Right cardiac atrium (tissue), 5 donors: ENCODE measurements at places on chromosomes 2 and 18. TPM values are rescaled to one million over a fixed set of nuclear protein-coding genes. Genes with fewer than 3 reads are reported as not detected.

GRCh38 chr2:131112529-131112928 is 7.4 kb downstream of the PLEKHB2 start:
- DNase-seq = no peak

ALKAL2 gene
- total RNA-seq = 0.79 TPM

- no peak for DNase-seq
Observed at GRCh38 chr2:146762786-146763185, 1082.0 kb upstream of the ACVR2A start.

GRCh38 chr2:20352230-20352578 is 1.6 kb upstream of the PUM2 start:
- no peak for DNase-seq

DNA sequence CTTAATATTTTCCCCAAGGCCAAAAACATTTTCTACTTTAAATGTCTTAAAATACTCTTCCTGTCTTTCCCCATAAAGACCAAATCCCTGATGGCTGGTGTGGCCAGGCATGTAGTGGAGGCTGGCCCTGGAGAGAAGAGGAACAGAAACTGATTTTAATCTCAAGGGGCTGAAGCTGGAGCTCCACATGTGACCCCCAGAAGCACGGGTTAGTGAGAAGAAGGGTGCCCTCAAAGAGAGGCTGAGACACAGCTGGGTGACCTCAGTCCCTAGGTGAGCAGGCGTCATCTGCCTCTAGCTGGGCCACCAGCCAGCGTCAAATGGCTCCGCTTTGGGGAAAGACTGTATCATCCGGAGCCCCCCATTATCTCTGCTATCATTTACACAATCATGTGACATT is 19.3 kb upstream of the TMEM18 start:
- DNase-seq = no peak

FAM124B gene
- total RNA-seq = 0.44 TPM

DNA sequence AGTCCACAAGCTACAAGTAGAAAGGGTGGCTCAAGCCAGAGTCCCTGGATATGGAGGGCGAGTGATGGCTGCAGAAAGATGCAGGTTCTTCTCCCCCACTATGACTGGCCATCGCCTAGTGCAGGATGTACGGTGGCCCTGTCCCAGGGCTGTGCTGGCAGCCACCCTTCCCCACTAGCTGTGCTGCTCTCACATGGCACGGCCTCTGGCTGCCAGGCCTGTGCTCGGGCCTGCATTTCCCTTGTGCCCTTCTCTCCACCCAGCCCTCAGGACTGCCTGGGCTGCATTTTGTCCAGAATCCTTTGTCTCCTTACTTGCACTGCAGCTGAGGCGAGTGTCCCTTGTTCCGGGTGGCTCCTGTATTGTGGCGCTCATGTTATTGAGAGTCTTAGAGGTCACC is 1.6 kb upstream of the RAMP1 start:
- no peak for DNase-seq

GRCh38 chr2:158174495-158174894 is 72.8 kb downstream of the UPP2 start:
- no peak for DNase-seq

GRCh38 chr18:74916773-74917393 is 292.1 kb downstream of the PTGR3 start:
- DNase-seq = no peak

PDE11A gene
- 0.08 TPM for total RNA-seq

GRCh38 chr2:120825370-120826259 is 89.9 kb downstream of the GLI2 start:
- peak; percentile 90 for DNase-seq

GRCh38 chr18:49023271-49023937 is 72.6 kb upstream of the SMAD7 start:
- no peak for DNase-seq

CFAP221 gene
- 2.1 TPM for total RNA-seq

GRCh38 chr2:198957181-198957580 is 500.6 kb downstream of the SATB2 start:
- DNase-seq = no peak

DNA sequence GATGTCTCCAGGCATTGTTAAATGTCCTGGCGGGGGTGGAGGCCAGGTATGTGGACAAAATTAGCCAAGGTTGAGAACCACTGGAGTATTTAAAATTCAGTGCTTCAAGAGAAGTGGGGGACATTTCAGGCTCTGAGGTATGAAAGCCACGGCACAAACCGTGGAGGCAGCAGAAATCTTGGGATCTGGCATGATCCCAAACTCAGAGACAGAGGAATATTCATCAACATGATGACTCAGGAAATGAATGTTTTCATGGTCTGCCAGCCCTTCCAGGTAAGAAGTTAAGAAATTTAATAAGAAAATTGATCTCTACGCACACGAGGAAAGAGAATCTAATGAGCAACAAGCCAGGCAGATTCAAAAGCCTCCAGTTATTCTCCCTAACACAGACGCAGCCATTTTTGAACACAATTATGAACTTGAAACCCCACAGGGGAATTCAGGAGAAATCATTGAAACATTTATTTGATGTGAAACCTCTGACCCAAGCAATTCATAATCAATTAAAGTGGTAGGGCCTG is 11.3 kb upstream of the GRP start:
- DNase-seq = no peak

GRCh38 chr2:200741468-200742202 is 70.1 kb upstream of the BZW1 start:
- peak; percentile 36 for DNase-seq

GRCh38 chr18:29147944-29148343 is 971.0 kb upstream of the CDH2 start:
- DNase-seq = no peak

GRCh38 chr18:12796448-12796847 is 87.6 kb downstream of the PTPN2 start:
- DNase-seq = no peak

DNA sequence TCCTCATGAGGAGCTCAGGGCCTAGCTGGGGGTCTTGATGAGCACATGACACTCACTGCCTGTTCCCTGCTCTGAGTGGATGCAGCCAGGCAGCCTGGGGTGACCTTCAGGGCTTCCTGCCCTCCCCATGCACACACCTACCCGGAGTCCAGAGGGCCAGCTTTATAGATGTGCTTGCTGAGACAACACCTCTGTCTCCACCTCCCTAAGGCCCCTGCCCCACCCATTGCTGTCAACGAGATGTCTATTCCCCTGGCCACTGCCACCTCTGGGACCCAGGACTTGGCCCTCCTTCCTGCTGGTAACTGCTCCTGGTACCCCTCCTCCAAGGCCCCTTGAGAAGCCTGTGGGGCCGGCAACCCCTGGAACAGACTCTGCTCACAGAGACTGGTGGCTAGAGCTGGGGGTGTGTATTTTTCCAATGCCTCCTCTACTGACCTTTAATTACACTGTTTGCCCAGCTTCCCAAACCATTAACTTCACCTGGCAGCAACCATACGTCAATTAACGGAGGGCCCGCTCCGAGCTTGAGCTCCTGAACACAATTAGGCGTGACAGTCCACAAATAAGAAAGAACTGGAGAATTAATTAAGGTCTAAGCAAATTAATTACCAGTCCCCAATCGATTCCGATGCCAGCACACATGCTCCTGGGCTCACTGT is 66.3 kb downstream of the EMX1 start:
- no peak for DNase-seq

GRCh38 chr2:161780881-161781280 is 156.7 kb downstream of the SLC4A10 start:
- DNase-seq = no peak

IL1A gene
- total RNA-seq = not detected

MRO gene
- 5.2 TPM for total RNA-seq

- no peak for DNase-seq
Observed at GRCh38 chr2:199463708-199464605, 6.2 kb upstream of the SATB2 start.

DNA sequence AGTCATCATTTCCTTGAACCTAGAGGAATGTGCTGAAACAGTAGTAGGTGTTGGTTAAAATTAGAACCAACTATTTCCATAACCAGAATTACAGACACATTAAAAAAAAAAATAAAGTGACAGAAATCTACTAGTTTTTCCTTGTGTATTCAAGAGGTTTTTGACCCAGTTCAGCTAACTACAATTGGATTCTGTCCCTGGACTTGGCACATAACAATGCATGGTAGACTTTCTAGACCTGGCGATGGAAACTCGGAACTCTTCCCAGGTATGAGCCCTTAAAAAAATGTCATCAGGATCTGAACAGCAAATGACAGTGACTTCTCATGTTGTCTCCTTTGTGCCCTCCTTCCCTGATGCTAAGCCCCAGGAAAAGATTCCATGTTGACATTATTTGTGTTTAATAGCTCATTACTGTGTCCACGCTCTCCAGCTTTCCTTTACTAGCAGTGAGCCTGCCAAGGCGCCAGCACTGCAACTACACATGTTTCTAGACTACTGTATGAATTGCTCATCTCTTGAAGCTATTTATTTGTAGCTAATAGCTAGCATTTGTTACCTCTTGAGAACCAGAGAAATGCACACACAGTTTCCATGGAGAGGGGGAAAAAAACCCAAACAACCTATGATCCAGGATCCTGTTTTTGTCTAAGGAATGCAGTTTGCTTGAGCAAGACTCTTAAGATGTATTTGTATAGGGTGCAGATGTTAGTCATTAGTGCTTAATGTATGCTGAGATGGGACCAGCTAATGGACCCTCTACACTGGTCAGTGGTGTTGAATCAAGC is 148.5 kb downstream of the FMNL2 start:
- no peak for DNase-seq

GRCh38 chr2:224545884-224546644 is 39.1 kb downstream of the CUL3 start:
- DNase-seq = no peak

DNA sequence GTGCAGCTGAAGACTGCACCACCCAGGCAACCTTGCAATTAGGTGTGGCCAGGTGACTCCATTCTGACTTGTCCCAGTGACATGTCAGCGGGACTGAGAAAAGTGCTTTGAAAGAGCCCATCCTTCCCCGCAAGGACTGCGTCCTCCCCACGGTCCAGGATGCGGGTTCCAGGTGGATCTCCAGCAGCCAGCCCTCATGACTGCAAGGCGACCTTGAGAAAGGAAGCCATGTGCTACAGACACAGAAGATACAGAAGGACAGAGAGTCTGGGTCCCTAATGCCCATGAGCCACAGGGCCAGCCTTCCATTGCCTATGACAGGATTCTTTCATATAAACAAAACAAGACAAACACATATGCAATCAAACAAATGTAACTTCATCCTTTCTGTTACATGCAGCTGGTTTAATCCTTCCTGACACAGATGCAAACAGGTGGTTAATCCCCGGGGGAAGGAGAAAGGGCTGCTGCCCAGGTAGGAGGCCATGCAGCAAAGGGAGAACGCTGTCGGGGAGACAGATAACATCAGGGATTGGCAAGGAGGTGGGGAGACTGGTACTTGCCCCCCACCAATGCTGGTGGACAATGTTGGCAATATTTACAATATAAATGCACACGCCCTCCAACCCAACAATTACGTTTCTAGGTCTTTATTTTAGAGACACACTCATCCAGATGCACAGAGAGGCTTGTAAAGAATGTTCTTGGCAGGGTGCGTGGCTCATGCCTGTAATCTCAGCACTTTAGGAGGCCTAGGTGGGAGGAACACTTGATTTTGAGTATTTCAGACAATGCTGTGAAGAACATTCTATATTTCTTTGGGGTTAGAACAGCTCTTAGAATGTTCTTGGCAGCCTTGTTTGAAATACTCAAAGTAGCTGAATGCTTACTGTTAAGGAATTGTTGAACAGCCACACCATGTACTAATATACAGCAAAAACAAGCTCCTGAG is 64.8 kb downstream of the NCAPH start:
- DNase-seq = no peak

GRCh38 chr2:202653890-202654289 is 19.1 kb downstream of the FAM117B start:
- no peak for DNase-seq

UGT1A8 gene
- not detected for total RNA-seq

- DNase-seq = no peak
Observed at GRCh38 chr2:85797263-85797660, 43.5 kb downstream of the ATOH8 start.

DNA sequence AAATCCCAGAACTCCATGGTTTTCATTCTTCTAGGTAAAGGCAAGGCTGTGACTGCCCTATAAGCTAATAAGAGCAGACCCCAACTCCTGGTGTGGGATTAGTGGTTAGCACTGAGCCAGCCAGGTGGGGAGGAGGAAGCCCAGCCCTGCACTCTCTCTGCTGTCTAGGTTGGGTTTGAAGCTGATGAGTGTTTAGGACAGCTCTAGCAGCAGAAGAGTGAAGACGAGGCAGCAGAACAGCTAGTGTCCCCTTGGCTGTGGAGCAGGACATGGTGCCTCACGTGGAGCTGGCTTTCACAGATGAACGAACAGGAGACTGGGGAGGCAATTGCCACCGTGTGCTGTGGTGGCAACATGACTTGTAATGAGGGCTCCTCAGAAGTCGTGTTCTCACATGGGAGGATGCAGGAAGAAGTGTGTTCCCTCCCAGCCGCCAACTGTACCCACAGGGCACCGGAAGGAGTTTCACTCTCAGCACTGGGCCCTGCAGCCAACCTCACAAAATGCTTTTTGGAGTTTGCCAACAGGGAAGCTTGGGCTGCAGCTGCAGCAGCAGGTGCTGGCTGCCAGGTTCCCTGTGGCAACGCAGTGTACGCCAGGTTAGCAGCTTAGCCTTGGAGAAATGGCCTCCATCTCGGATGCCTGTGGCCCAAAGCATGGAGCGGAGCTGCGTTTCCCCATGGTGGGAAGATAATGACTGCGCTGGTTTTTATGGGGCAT is 328.2 kb downstream of the SETBP1 start:
- no peak for DNase-seq

DNA sequence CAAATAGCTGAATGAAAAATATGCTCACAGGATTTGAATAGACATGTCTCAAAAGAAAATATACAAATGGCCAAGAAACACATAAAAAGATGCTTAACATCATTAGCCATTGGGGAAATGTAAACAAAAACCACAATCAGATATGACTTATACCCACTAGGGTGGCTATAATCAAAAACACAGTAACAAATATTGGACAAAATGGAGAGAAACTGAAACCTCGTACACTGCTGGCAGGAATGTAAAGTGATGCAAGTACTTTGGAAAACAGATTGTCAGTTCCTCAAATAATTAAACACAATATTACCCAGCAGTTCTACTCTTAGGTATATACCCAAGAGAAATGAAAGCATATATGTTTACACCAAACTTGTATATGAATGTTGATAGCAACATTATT is 213.0 kb downstream of the PHLPP1 start:
- no peak for DNase-seq

- no peak for DNase-seq
Observed at GRCh38 chr18:79540904-79541282, 138.7 kb upstream of the CTDP1 start.

DNA sequence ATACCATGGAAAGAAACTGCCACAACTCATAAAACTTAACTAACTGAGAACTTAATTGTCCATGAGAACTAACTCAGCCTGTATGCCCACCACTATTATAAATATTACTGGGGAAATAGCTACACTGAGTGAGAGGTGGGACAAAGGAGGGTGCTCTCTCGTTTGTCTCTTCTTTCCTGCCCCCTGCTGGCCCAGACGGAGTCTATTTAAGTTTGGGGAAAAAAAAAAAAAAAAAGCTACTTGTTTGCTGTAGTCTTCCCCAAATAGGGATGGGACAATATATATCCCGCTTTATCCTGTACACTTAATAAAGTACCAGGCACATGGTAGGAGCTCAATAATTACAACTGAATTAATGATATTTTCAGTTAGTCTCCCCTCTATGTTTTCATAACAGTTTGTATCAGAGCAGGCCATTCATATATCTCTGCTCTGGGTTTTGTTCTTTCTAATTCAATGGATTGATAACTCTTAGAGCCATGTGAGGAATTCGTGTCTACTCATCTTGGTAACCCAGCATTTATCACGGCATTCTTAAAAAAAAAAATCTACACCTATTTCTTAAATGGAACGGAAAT is 647.6 kb upstream of the PKDCC start:
- DNase-seq = no peak

GRCh38 chr2:28915939-28916338 is 21.5 kb downstream of the WDR43 start:
- DNase-seq = no peak
